ENCODE measurements at places on chromosomes 3 and 15. TPM values are rescaled to one million over a fixed set of nuclear protein-coding genes. Genes with fewer than 3 reads are reported as not detected.

Gene GOLGA6B
- not detected for total RNA-seq

GRCh38 chr15:78362716-78363380 lies 22.7 kb downstream of the CRABP1 start:
- H3K4me3 ChIP-seq, result no peak overlapping the region
- H3K36me3 ChIP-seq, result no peaks in the 10 kb centered on the region
- no peak for DNase-seq
- H3K4me1 ChIP-seq, result no peaks in the 10 kb centered on the region
- H3K27ac ChIP-seq, result no peak overlapping the region

DNA sequence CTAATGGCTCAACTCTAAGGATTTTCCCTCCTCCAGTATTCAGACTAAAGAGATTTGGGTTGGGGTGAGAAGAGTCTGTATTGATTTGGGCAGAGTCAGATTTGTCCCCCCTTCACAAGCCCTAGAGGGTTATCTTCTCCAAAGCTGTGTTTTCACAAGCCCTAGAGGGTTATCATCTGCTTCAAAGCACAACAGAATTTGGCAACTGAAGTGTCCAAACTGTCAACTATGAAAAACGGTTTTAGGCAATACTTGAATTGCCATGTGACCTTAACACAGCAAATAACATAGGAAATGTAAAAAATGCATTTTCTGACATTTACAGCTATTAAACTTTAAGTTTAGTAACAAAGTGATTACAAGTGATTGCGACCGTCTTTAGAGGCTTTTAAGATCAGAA lies 119.9 kb downstream of the IMPG2 start:
- no peak for DNase-seq
- no peaks in the 10 kb centered on the region for H3K27me3 ChIP-seq
- H3K4me1 ChIP-seq, result no peaks in the 10 kb centered on the region
- no peak overlapping the region for H3K27ac ChIP-seq

- no peak overlapping the region for H3K4me3 ChIP-seq
- DNase-seq, result no peak
- H3K4me1 ChIP-seq, result no peaks in the 10 kb centered on the region
- no peaks in the 10 kb centered on the region for H3K36me3 ChIP-seq
Measured at GRCh38 chr3:64667887-64668581, 19.8 kb downstream of the ADAMTS9 start.

DNA sequence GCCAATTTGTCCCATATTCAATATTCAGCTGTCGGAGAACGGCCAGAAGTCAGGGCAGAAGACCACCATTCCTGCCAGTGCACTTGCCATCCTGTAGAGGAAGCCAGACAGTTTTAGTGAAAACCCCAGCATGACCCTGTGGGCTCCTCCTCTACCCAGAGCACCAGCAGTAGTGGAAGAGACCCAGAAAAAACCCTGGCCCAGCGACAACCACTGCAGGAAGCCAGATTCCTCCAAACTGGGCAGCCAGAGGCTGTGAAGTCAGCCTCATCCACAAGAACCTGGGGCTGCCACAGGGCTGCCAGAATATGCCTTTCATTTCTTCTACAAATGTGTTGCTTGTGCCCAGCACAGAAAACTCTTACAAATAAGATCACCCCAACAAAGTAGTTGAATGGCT lies 67.3 kb downstream of the HMCES start:
- H3K36me3 ChIP-seq, result no peaks in the 10 kb centered on the region
- DNase-seq, result no peak
- H3K27ac ChIP-seq, result no peak overlapping the region
- no peaks in the 10 kb centered on the region for H3K27me3 ChIP-seq
- H3K4me1 ChIP-seq, result no peaks in the 10 kb centered on the region
- H3K4me3 ChIP-seq, result no peak overlapping the region

GRCh38 chr3:52054661-52055511 lies 1.5 kb downstream of the DUSP7 start:
- H3K4me3 ChIP-seq, result peak overlapping the region; percentile 88
- DNase-seq, result no peak
- peak overlapping the region; percentile 70 for H3K27ac ChIP-seq
- H3K27me3 ChIP-seq, result no peaks in the 10 kb centered on the region

- H3K27ac ChIP-seq, result no peak overlapping the region
- H3K36me3 ChIP-seq, result no peaks in the 10 kb centered on the region
- H3K4me1 ChIP-seq, result no peaks in the 10 kb centered on the region
- no peaks in the 10 kb centered on the region for H3K27me3 ChIP-seq
Measured at GRCh38 chr3:96319166-96319565, 495.2 kb upstream of the EPHA6 start.

All from CD8-positive, alpha-beta memory T cell (primary cell).